ENCODE measurements at places on chromosomes 5 and 9.

GRCh38 chr5:102946971-102947370, 173.0 kb downstream of the GIN1 start:
- DNase-seq, result no peak

DNA sequence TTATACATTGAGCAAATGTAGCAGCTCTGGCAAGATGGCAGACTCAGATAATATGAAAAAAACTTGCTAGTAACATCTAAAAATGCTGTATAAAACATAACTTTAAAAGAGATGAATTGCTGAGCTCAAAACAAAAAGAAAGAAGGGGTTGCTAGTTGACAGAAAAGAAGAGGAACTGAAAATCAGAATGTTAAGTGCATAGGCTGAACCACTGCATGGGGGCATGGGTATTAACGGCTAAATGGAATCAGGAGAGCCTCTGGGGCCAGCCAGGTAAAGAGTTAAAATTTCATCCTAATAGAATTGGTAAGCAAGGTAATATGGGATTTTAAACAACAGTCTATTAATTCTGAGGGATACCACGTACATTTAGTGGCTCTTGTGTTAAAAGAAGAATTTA, 146.8 kb downstream of the SMC2 start:
- no peak for DNase-seq

DNA sequence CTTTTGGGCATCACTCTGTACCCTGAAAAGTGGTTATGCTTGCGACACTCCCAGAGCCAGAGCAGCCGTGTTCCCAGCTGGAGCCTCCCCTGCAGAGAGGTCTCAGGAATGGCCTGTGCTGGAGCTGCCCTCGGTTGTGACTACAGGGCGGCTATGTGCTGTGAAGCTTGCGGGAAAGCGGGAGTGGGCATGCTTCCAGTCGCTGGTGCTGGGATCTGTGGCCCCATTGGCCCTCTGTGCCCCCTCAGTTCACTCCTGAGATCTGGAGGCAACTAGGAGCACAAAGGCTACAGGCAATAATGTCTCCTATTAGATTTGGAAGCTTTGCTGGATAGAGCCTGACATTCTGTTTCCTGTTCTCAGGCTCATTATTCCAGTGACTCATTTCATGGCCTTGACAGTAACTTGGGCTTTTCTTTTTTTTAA, 56.9 kb downstream of the GPR107 start:
- no peak for DNase-seq

- DNase-seq, result no peak
Observed at GRCh38 chr9:4654084-4654483, 8.0 kb upstream of the PLPP6 start.

GRCh38 chr9:126298063-126298801, 28.4 kb upstream of the MVB12B start:
- DNase-seq, result no peak

DNA sequence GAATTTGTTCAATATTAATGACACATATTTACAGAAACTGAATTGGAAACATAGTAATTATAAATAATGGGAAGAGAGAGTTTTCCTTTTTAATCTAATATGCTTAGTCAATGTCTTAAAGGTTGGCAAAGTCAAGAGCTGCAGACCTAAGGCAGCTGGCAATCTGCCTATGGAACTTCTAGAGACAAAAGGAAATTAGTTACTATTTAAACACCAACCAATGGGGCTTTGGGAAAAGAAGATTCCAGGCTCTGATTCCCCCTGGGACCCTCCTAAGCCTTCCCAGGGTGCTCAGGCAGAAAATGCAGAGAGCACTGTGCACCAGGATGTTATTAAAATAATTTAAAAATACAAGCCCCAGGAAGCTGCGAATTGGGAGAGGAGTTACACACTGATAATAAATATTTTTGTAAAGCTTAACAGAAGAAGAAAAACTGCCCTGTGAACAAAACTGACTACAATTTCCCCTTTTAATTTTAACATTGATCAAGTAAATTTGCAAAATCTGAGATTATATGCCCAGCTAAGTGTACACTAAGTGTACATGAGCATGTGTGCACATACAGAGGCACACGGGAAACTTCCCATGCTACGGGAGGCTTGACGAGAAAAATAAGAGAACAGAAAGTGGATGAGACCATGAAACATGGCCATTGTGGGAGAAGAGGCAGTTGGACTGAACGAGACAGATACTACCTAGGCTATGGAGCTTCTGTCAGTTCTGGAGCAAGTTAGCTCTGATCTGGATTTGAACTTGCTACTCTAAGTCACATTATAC, 77.4 kb upstream of the ADAMTS16 start:
- DNase-seq, result no peak

- no peak for DNase-seq
Observed at GRCh38 chr5:38835887-38836286, 9.9 kb upstream of the OSMR start.

GRCh38 chr5:177612215-177612673, 12.3 kb downstream of the B4GALT7 start:
- no peak for DNase-seq

DNA sequence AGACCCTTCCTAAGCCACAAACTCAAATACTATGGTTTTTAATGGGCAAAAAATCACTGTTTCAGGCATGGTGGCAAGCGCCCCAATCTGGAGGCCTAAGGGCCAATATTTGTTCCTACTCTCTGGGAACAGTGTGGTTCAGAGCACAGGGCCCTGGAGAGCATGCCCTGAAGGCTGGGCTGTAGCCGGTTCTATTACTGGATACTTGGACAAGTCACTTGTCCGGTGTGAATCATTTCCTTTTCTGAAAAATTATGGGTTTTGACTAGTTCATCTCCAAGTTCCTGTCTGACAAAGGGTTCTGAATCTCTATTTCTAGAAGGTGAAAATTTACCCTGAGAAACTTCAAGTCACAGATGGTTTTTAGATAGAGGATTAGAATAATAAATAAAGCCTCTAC, 75.0 kb downstream of the OTULIN start:
- DNase-seq, result no peak

DNA sequence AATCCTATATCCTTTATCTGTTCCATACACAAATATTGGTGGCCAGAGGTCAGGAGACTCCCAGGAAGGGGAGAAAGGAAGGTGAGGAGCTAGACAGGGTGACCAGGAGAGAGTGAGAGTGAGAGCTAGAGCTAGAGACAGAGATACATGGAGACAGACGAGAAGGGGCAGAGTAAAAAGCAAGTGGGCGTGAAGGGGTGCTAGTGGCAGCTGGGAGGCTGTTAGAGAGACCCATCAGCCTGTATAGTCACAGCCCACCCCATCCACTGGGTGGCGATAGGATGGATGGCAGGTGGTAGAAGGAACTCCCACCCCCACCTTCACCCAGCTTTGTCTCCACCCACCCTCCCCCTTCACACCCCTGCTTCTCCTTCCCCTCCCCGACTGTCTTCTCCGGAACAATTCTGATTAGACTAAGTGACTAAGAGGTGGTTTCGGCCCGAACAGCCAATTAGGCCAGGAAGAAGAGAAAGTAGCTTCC, 32.8 kb downstream of the PCDH1 start:
- no peak for DNase-seq

DNA sequence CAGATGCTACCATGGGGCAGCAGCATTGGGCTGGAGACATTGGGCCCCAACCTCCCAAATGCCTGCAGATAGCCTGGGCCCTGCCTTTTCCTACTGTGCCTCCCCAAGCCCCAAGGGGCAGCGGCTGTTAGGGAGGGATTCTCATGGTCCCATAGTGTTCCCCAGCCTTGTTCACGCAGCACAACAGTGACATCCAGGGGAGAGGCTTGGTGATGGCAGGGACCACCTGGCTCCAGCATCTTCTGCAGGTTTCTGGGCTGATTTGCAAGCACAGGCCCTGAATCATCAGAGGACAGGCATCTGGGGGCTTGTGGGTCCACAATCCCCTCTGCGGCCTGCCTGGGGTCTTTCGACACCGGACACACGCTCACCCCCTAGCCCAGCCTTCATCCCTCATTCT, 354.6 kb downstream of the SLIT3 start:
- no peak for DNase-seq

DNA sequence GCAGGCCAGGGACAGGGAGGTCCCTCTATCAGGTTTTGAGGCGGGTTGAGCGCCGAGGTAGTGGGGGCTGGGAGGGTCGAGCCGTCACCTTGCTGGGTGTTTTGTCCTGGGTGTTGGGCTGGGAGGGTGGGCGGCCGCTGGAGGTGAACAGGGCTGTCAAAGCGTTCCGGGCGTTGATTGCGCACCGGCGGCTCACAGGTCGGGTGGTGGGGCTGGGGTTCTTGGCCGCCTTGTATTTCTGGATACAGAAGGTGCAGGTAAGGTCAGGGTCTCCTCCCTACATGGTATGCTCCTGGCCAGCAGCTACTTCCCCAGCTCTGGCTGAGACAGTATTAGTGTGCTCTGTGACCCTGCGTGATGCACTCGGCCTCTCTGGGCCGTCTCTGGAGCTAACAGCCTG, 6.1 kb downstream of the BBLN start:
- no peak for DNase-seq

GRCh38 chr5:140571105-140571504, 6.5 kb downstream of the SLC35A4 start:
- no peak for DNase-seq

- no peak for DNase-seq
Observed at GRCh38 chr5:78523314-78524193, 125.0 kb downstream of the LHFPL2 start.

Data from tibial nerve (tissue), 4 donors.